ENCODE measurements at places on chromosomes 11 and 22.

GRCh38 chr11:72048766-72049460 is 31.4 kb downstream of the NUMA1 start:
- no peak for DNase-seq

- DNase-seq: no peak
Measured at GRCh38 chr11:128890543-128891368, at the start of gene KCNJ5. Gene KCNJ5, plus strand, starts transcription at chr11:128891356. Its CDS starts 19,918 bp downstream, at chr11:128911274.

DNA sequence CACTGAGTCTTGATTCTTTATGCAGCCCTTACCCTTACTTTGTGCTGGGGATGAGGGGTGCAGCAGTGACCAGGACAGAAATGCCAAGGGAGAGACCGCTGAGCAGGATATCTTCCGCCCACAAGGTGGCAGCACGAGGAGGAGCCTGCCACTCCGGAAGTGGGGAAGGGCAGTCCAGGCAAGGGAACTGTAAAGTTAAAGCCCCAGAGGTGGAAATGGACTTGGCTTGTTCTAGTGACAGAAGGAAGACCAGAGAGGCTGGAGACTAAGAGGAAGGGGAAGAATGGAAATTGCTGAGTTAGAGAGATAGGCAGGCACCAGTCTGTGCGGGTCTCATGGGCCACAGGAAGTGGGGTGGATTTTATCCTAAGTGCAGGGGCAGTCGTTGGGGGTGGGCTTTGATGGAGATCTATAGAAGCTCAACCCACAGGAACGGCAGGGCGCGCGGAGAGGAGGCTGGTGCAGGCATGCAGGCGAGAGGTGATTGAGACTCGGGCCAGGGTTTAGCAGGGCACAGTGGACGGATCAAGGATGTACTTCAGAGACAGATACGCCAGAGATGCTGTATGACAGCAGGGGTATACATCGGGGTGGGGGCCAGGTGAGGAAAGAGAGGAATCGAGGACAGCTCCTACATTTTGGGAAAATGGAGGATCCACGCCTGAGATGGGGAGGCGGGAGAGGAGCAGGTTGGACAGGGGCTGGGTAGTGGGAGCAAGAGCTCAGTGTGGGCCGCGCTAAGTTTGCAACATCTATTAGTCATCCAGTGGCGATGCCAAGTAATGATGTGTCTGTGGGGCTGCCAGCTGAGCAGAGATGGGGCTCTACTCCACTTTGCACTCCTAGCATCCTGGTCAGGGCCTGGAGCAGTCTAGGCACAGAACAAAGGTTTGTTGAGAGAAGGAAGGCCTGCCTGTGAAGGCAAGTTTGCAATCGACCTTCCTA is 3.3 kb upstream of the GRK2 start:
- peak; percentile 56 for DNase-seq

- peak; percentile 71 for DNase-seq
Measured at GRCh38 chr11:64887757-64888405, 9.5 kb upstream of the EHD1 start.

DNA sequence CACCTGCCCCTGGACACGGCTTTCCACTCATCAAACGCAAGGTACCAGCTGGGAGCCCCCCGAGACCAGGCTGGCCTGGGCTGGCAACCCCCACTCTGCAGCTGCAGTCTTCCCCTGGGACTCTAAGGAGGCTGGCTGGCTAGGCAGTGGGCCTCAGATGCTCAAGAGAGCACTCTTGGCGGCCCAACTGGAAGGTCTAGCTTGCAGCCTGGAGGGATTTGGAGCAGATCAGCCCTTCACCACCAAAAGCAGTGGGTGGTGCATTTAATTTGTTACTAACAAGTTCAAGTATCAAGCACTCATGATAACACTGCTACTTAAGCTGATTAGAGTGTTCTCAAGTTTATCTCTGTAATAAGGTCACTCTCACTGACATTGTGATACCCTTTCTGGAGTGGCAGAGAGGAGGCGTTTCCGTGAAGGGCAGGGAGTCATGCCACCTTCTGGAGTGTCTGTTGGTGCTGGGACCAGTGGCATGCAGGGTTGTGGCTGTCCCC is 21.5 kb downstream of the C22orf23 start:
- DNase-seq: no peak

- no peak for DNase-seq
Measured at GRCh38 chr22:25453058-25453457, 111.4 kb upstream of the GRK3 start.

- no peak for DNase-seq
Measured at GRCh38 chr11:19679952-19680828, 32.4 kb upstream of the NAV2 start.

- DNase-seq: peak; percentile 72
Measured at GRCh38 chr11:67416416-67417335, 1.2 kb downstream of the CARNS1 start.

DNA sequence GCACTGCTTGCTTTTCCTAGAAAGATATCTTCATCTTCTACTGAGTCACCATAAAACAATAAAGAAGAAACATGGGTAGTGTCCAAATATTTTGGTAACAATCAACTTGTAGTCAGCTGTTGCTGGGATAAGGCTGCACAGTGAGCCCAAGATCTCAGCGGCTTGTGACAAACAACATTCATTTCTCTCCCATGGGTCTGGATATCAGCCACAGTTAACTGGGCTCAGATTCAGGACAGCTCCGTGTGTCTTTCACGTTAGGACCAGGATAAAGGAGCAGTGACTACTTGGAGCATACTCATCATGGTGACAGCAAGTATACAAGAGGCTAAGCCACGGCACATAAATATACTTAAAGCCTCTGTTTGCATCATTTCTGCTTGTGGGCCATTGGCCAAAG is 27.9 kb upstream of the GRK3 start:
- no peak for DNase-seq

DNA sequence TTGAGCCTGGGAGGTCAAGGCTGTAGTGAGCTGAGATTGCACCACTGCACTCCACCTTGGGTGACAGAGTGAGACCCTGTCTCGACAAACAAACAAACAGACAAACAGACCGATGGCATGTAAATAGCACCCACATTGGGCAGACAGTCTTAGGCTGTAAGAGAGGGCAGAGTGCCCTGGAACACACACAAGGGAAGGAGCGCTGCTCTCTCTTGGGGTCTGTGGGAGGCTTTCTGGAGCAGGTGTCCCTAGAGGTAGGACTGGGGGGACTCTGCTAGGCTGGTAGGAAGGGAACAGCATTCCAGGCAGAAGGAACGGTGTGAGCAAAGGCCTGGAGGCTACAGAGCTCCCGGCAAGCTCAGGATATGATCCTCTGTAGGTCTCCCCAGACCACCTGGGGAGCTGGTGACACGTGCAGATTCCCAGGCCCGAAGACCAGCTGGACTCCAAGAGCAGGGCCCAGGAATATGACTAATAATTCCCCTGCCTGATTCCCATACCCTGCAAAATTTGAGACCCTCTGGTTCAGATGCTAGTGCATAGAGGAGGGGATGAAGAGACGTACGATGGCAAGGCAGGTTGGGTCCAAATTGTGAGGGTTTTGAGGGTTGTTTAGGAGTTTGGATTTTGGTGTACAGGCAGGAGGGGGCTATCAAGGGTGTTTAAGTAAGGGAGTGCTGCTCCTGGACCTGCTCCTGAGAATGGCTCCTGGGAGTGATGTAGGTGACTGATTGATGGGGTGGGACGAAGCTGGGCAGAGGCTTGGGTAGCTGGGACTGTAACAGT is 11.6 kb downstream of the SMIM38 start:
- DNase-seq: no peak

DNA sequence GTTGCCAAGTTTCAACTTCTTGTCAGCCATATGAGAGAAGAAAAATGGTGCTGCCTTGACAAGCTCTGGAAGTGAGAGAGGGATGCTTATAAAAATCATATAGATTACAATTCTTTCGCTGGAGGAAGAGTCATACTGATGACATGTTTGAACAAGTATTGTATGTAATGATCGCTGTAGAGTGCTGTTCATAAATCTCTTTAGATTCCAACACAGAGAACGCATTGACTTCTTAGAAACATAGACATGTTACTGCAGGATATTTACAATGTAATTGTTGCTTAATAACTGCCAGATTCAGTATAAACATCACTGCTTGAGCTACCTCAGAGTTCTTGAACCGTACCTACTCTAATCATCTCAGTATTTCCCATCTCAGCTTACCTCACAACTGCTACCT is 571.6 kb downstream of the LUZP2 start:
- no peak for DNase-seq

DNA sequence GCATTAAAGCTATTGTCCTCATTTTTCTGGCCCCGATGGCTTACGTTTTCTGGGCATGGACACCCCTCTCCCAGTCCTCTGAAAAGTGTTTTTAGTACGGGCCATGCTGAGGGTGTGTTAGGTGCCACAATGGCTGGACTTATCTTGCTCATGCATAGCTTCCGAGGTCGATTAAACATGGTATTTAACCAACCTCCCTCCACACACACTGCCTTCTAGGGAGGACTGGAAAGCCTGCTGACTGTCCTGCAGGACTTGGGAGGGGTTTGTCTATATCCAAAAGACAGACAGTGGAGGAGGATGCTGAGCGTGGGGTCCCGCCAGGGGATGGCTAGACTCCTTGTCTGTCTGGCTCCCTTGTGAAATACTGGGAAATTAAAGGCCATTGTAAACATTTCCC is 95.3 kb downstream of the FBXO7 start:
- DNase-seq: no peak

DNA sequence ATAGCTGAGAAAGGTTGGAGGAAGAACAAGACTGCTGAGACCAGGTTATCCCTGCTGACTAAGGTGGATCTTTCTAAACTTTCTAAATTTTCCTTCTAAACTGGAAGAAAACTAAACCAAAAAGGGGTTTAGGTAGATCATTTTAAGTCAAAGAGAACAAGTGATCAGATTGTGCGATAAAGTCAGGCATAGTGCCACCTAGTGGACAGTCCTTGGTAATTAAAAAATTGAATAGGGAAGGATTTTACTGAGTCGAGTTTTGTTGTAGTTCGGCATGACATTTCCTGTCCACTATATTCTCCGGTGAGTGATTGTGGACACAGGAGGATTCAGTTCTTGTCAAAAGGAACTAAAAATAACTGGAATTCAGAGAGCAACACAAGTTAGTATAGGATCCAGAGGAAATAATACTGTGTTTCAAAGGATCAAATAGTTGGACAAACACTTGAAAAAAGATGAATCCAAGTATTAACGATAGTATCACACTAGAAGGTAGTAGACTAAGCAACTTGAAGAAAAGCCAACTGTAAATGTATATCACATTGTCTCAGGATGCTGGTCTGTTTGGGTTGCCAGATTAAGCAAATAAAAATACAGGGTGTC is 1236.4 kb downstream of the FAM181B start:
- DNase-seq: no peak

GRCh38 chr11:3134651-3135480 is 30.2 kb downstream of the OSBPL5 start:
- DNase-seq: no peak

DNA sequence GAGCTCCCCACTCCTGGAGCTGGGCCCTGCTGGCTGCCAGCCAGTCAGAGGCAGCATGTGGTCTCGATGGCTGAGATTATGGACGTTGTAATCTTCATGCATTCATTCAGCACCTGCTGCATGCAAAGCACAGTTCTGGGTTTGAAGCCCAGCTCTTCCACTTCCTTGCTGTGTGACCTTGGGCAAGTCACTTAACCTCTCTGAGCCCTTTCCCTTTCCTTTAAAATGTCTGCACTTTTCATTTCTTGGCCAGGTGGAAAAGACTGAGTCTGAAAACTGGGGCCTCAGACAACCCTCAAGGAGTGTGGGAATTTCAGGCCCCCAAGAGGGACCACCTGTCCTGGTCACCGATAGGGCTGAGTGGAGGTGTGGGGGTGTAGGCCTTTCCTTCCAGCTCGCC is 24.6 kb upstream of the MYEOV start:
- no peak for DNase-seq

DNA sequence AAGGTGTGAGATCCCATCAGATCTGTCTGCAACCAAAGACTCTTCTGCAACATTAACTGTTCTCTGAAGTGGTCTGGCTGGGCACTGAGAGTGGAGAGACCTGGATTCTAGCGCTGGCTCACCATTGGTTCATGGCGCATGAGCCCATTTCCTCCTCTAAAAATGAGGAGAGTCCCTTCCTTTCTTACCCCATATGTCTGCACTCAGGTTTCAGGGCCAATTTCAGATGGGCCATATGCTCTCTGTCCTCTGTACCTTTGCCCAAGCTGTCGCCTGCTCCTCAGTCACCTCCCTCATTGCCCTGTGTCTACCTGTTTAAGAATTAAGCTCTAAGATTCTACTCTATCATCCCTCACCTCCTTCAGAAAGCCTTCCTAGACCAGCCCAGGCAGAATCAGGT is 484.7 kb downstream of the INSC start:
- no peak for DNase-seq

- DNase-seq: no peak
Measured at GRCh38 chr11:94131047-94131717, 2.5 kb downstream of the PANX1 start.

DNA sequence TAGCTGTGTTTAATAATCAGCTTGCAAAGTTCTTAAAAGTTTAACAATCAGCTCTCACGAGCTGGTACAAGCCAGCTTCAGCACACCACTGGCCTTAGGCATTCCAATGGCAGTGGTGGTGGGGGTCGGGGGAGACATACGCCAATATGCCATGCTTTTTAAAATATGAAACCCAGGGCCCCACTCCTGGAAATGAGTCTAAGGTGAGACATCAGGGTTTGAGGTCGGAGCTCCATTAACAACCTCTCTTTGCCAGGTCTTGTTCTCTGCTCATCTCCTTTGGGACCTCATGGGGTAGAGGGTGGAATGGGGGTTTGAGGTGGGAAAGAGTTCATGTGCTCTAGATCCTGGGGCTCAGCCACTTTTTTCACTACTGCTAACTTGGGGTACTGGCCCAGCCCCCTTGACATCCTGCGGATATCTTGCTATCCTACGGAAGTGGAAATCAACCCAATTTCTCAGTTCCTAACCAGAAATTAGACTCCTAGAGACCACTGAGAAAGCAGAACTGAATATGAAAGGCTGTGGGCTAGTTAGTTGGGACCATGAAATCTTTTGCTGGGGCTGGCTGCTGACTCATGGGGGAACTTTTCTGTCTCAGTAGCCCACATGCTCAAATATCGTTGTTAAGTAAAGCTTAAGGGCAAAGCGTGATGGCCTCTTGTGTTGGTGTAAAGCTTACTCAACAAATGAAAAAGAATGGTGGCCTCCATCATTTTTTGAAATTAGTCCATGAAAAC is 90.1 kb downstream of the PDHX start:
- no peak for DNase-seq

GRCh38 chr11:67098799-67099429 is 20.1 kb upstream of the KDM2A start:
- DNase-seq: no peak

DNA sequence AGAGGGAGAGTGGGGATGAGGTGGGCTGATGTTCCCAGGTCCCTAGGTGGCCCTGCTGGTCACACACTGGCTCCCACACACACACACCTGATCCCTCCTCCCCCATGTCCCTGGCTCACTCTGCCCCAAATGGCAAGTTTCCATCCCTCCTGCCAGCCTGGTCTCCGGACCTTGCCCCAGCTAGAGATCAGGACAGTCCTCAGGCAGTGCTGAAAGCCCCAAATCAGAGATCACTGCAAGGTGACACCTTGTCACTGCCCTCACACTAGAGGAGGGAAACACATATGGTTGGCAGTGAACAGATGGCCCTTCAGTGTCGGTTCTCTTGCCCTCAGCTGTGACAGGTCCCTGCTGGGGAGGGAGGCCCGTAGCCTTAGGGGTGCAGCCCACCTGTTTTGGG is 7.6 kb downstream of the TMPRSS5 start:
- DNase-seq: no peak

All from stimulated activated CD4-positive, alpha-beta T cell treated with anti-CD3 and anti-CD28 coated beads, Interleukin-1b, Interleukin-23, amount 100 ng/mL, for 1 hour (primary cell).